AG04449 (cell line): ENCODE measurements at places on chromosomes 4 and X.

- DNase-seq, result no peak
Measured at GRCh38 chr4:181508601-181509000, 734.6 kb upstream of the TENM3 start.

- no peak for DNase-seq
Measured at GRCh38 chrX:41036668-41037326, 48.4 kb upstream of the USP9X start.

- no peak for DNase-seq
Measured at GRCh38 chr4:107423677-107424405, 296.2 kb downstream of the PAPSS1 start.

DNA sequence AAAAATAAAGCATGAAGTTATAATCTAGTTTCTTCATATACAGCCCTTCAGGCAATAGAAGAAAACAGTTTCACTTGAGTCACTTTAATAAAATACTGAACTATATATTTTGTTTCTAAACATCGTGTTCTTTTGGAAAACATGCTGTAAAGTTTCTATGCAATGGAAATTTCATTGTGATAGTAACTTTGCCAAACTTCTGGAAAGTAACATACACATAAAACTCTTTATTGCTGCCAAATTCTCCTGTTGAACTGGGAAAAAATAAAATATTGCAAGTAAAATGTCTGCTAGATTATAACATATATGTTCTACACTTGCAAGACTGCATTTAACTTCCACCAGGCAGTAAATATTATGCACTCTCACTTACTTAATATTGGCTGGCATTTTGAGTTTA lies 635.4 kb downstream of the SPRY1 start:
- DNase-seq, result no peak

DNA sequence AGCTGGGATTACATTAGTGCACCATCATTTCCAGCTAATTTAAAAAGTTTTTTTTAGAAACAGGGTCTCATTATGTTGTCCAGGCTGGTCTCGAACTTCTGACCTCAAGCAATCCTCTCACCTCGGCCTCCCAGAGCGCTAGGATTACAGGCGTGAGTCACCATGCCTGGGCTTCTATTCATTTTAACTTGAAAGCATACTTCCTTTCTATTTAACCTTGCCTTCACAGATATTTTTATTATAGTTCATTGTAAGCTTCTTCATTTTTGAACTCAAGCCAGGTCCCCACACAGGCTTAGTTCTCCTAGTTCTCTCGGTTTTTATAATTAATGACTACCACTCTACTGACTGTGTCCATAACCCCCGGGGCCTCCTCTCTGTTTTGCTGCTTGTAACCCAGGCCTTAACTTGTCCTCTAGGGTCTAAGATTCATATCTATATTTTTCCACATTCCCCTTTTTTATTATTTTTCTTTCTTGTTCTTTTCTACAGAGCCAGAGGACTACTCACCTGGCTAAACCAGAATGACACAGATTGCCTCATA lies 50.7 kb downstream of the SNX12 start:
- DNase-seq, result no peak

DNA sequence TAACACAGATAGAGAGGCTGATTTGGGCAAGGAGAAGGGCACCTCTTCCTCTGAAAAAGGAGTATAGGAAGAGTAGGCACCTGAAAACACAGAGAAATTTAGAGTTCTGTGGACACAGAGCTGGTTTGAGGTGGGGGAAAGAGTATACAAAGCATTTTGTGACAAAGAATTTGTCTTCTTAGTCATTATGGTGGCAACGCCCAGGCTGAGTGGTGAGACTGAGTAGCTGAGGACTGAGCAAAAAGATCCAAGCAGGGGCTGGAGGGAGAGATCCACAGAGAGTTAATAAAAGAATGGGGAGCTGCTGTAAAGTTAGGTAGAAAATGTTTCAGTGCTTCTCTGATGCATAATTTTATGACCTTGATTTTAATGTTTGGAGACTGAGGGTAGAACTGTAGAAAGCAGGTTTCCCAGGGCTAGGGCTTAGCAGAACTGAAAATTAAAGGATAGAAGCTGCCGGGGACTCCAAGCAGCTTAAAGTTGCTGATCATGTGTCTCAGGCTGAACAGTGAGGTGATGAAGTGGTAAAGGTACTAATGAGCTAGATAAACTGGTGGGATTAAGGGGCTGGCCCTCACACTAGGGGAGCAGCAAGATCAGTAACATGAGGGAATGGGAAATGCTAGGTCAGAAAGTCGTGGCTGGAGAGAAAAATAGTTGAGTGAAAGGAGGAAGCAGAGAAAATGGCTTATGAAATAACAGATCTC lies 118.9 kb downstream of the CEP44 start:
- no peak for DNase-seq

- no peak for DNase-seq
Measured at GRCh38 chrX:19864736-19865135, 22.7 kb downstream of the SH3KBP1 start.

- no peak for DNase-seq
Measured at GRCh38 chrX:101729986-101730385, 70.3 kb upstream of the ARMCX2 start.

- DNase-seq, result no peak
Measured at GRCh38 chr4:170868170-170868569, 778.4 kb upstream of the AADAT start.

DNA sequence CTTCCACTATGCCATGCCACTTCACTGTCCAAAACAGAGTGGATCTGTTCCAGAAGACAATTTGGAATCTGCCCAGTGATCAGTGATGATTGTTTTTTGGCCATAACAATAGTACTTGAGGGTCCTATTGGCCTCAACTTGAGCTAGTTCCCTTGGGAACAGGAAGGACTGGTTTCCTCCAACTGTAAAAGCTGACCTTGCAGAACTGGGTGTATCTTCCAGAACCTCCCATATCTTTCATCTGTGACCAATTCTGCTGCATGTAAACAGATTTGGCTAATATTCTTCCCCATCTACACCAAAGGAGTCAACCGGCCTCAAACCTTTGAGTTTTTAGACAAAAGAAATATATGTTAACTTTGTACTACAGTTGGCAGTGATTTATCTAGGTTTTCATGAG lies 165.1 kb upstream of the TRPC5 start:
- DNase-seq, result no peak

- no peak for DNase-seq
Measured at GRCh38 chrX:1425381-1425780, 27.3 kb downstream of the ASMTL start.

DNA sequence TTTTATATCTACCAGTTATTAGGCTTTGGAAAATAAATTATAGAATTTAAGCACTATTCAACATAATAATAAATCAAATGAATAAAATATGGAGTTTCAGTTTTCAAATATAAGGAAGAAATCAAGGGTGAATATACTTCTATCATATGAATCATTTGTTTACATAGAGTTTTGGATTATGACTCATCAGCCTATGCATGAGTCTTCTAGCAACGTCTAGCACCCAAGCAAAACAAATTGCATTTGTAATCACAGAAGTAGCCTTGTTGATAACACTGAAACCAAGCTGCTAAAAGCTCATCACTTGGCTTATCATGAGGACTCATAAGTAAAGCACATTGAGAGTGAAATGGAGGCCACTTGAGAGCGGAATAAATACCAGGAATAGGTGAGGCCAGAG lies 434.6 kb downstream of the PCDH11X start:
- no peak for DNase-seq

GRCh38 chr4:10629394-10629793 lies 55.2 kb downstream of the CLNK start:
- no peak for DNase-seq

GRCh38 chrX:124211312-124211942 lies 121.0 kb upstream of the TEX13D start:
- DNase-seq, result no peak

GRCh38 chrX:16239211-16239610 lies 71.9 kb downstream of the MAGEB17 start:
- DNase-seq, result no peak

- no peak for DNase-seq
Measured at GRCh38 chrX:134480061-134480460, 20.1 kb downstream of the HPRT1 start.

DNA sequence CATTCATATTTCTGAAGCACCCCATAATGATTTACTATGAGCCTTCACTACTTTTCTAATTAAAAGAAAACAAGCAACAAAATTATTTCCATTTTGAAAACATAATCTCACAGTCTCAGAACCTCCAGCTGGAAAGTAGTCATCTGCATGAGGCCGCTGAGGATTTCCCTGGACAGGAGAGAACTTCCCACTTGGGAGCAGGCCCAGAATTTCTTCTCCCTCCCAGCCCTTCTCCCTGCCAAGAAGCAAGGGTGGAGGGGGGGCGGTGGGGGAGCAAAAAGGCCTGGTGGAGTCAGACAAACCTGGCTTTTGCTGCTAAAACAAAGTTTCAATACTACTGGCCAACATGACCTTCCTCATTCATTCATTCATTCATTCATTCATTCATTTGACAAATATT lies 167.3 kb downstream of the PJA1 start:
- no peak for DNase-seq

- no peak for DNase-seq
Measured at GRCh38 chrX:53239474-53239873, 14.5 kb upstream of the KDM5C start.

DNA sequence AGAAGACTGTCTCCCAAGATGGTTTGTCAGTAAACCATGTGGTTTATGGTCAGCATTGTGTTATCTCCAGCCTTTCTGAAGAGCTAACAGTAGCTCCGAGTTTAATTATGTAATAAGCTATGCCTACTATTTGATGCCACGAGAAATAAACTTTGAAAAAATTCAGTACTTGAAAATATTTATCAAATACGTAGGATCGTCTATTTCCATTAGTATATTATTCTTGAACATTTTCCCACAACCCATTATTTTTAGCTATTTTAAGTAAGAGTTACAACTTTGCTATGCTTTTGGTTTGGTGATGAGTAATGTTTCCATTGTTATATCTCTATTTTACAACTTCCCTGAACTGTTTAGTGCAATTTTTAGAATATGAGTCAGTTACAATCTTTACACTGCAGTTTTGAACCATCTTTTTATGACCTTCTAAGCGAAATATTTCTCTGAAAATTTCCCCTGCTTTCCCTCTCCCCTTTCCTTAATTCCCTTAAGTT lies 44.5 kb upstream of the TRIM2 start:
- peak; percentile 56 for DNase-seq

DNA sequence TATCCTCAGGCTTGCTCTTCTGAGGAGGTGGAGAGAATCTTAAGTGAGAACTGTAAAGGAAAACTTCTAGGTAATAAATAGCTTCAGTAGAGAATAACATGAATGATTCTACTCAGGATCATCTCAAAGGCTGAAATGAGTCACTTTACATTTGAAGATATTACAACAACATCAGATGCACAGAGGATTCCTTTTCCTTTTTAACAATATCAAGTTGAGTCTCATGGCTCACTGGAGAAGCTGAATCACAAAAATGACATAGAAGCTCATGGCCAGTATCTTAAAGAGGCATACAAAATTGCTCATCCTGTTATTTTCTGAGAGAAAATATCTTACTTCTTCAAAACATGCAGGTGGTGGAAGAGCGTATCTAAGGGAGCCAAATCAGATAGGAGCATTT lies 72.5 kb upstream of the EMCN start:
- no peak for DNase-seq

GRCh38 chr4:32148111-32148666 lies 1428.0 kb downstream of the PCDH7 start:
- no peak for DNase-seq

GRCh38 chrX:150872773-150873336 lies 25.6 kb downstream of the CD99L2 start:
- DNase-seq, result no peak

DNA sequence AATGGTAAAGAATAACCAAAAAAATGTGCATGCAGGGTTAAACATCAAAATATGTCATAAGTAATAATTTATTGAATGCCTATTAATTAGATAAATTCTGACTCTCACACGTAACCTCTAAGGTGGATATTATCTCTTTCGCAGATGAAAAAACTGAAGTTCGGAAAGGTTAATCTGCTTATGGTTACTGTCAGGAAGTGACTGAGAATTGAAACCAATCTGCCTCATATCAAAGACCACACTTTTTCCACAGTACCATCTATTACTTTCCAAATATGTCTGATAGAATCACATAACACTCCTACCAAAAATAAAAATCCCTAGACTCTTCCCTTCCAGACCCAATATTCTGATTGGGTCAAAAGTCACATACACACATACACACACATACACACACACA lies 6.2 kb downstream of the CHIC2 start:
- DNase-seq, result no peak

GRCh38 chr4:180134091-180134866 lies 2108.9 kb upstream of the TENM3 start:
- no peak for DNase-seq
